Activated CD8-positive, alpha-beta memory T cell treated with anti-CD3 and anti-CD28 coated beads, Interleukin-2, amount 50 U/mL, for 4 hours (primary cell): ENCODE measurements at places on chromosomes 7 and 10.

GRCh38 chr10:24897326-24897926, 55.0 kb downstream of the PRTFDC1 start:
- DNase-seq = no peak

DNA sequence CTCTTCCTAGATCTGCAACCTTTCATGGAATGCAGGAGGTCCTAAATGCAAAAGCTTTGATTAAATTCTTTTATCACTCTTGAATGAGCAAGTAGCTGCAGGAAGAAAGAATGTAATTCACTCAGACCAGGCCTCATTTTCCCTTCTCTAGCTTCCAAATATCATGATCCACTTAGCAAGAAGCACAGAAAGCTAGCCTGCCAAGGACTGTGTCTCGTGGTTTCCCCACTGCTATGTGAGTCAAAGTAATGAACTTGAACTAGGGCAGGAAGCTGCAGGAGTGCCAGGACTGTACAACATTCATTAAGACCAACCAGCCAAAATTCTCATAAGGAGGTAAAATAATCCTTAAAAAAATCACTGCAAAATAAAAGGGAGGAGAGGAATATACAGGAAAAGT, 379.2 kb downstream of the CALN1 start:
- no peak for DNase-seq

GRCh38 chr10:6958254-6958653, 378.2 kb upstream of the PRKCQ start:
- no peak for DNase-seq

GRCh38 chr7:126608339-126608776, 644.4 kb downstream of the GRM8 start:
- DNase-seq = no peak

DNA sequence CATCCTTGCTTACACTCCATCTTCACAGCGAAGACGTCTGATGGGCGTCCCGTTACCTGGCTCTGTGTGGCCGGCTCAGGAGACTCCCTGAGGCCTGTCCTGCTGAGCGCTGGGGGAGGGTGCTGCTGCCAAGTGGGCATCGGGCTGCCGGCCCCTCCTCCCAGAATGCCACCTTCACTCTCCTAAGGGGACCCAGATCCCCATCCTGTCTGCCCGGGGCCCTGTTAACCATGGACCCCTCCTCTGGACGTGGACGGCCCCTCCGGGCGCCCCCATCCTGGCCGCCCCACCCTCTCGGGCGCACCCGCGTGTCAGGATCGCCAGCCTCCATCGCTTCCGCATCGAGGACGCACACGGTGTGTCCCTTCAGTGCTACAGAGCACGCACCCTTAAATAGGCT, 7.3 kb upstream of the FOXL3 start:
- no peak for DNase-seq

DNA sequence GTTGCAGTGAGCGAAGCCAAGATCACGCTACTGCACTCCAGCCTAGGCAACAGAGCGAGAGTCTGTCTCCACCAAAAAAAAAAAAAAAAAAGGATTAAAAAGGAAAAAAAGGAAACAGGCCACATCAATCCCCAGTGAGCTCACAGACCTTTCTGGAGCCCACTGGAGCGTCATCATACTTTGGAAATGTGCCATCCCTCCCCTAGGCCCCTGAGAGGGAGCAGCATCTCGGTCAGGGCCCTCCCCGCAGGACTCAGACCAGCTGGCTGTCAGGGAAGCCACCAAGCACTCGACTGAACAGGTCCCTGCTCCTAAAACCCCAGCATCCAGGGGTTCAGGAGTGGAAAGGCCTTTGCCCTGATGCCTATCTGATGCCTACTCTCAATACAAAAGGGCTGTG, 97.9 kb upstream of the SH2B2 start:
- no peak for DNase-seq

- no peak for DNase-seq
Measured at GRCh38 chr10:93225938-93226337, 152.2 kb downstream of the CYP26A1 start.

DNA sequence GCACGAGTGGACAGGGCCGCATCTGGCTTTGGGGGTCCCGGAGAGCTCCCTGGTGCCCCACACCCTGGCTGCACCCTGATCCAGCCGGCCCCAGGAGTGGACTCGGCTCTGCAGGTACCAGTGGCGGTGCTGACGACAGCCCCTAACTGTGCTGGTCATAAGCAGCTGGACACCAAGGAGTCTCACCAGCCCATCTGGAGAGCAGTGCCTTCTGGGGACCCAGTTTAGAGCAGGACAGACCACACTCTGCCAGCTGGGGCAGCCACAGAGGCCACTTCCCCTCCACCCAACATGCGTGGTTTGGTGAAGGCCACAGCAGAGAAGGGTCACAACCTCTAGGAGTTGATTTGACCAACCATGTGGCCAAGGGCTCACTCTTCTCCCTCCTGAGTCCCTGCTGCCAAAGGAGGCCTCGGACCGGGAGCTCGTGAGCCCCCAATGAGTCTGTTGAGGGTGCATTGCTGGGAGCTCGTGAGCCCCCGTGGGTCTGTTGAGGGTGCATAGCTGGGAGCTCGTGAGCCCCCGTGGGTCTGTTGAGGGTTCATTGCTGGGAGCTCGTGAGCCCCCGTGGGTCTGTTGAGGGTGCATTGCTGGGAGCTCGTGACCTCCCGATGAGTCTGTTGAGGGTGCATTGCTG, 16.0 kb upstream of the INPP5A start:
- DNase-seq = no peak

GRCh38 chr10:69558559-69558958, 14.7 kb downstream of the NEUROG3 start:
- DNase-seq = no peak

DNA sequence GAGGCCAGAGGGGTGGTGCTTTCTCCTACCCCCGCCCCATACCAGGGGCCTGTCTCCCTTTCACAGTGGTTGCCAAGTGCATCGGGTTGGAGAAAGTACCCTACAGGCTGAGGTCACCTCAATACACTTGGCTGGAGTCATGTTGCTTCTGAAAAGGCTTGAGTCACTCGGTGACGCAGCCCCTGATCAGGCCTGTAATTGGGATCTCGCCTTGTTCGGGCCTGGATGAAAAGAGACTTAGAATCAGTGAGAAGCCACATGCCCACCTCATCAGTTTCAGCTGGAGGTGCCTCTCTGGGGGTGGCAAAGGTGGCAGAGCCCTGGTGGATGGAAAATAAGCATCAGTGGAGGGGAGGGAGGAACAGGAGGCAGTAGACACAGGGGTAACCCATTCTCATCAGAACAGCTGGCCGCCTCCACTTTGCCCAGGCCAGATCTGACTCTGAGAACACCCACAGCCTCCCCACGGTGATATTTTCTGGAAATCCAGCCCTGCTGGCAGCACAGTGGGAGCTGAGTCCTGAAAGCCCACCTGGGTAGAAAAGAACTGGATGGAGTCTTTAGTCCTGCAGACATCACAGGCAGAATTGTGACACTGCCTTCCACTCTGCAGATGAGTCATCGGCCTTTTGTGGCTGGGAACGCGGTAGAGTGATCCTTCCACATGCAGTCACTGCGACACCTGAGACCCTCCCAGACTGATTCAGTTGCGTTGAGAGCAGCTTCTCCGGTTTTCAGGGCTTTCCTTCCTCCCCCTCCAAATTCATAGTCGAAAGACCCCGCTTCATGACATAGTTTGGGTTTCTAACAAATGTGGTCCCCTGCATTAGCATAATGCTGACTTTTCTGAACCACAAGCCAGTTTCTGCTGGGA, 108.0 kb downstream of the GRK5 start:
- DNase-seq = peak; percentile 79

DNA sequence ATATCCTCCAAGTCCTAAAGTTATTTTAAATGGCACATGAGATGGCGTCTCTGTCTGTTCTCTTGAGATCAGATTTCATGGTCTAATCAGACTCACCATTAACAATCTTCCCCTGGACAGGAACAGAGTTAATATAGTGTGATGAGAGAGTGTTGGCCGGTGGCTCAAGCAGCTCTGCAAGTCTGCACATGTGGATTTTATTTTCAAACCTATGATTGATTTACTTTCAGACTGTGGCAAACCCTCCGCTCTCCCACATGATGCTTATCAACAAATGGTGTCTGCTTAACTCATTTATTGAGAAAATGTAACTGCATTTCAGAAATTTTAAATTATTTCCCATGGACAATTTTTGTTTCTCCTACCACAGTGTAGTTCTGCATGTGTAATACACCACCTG, 46.5 kb upstream of the HGF start:
- no peak for DNase-seq

- DNase-seq = no peak
Measured at GRCh38 chr7:151857866-151858450, 19.0 kb downstream of the PRKAG2 start.

- DNase-seq = no peak
Measured at GRCh38 chr10:25811052-25811685, 122.9 kb upstream of the MYO3A start.

- DNase-seq = no peak
Measured at GRCh38 chr7:84783141-84783778, 403.6 kb downstream of the SEMA3D start.

GRCh38 chr10:24209946-24210491, 1.1 kb downstream of the KIAA1217 start:
- DNase-seq = no peak

- DNase-seq = peak; percentile 66
Measured at GRCh38 chr7:143299840-143300239, 11.7 kb downstream of the CASP2 start.

DNA sequence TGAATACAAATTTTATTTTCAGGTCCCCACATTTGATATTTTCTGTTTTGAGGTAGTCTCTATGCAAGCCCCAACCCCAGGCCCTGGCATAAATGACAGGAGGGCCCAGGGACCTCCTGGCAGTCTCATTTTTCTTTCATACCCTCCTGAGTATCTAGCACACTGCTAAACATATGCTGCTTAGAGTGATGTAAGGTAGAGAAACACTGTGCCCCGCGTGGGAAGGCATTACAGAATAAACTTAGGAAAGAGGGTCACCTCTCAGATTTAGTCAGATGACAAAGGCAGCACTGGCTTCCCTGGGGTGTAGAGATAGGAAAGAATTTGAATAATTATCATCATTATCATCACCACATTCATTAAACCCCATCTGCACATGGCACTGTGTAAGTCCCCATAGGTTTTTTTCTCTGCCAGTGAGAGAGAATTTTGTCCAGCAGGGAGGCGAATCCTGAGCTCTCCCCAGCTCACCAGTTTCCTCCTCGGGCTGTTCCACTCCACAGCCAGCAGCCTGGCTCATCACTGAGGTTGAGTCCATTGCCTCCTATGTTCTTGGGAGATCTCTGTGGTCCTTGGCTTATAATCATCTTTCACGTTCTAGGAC, 507.3 kb upstream of the GALNT17 start:
- no peak for DNase-seq

DNA sequence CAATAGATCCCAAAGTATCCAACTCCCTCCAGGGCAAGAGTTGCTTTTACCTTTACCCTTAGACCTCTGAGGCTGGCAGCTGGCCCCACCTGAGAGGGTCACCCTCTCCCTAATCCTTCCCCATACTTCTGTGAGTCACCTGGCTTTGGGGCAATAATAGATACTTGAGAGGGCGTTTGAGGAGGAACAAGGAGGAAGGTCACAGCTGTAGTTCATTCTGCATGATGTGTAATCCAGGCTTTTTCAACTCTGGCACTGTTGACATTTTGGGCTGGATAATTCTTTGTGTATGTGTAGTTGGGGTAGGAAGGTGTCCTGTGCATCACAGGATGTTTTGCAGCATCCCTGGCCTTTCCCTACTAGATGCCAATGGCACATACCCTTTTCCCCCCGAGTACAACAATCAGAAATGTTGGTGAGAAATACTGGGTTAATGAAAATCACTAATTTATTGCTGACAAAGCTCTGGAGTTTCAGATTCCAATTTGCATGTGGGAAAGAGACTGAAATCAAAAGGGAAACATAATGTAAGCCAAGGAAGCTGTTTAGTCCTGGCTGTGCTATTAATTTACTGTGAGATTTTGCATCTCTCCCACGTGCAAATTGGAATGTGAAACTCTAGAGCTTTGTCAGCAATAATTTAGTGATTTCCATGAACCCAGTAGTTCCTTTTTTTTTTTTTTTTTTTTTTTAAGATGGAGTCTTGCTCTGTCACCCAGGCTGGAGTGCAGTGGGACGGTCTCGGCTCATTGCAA, 3.6 kb downstream of the BLVRA start:
- DNase-seq = no peak

- DNase-seq = no peak
Measured at GRCh38 chr10:44864051-44864450, 47.1 kb upstream of the TMEM72 start.

GRCh38 chr7:22348379-22348778, 8.6 kb downstream of the RAPGEF5 start:
- DNase-seq = no peak

- no peak for DNase-seq
Measured at GRCh38 chr7:4054158-4054557, 627.9 kb upstream of the FOXK1 start.

DNA sequence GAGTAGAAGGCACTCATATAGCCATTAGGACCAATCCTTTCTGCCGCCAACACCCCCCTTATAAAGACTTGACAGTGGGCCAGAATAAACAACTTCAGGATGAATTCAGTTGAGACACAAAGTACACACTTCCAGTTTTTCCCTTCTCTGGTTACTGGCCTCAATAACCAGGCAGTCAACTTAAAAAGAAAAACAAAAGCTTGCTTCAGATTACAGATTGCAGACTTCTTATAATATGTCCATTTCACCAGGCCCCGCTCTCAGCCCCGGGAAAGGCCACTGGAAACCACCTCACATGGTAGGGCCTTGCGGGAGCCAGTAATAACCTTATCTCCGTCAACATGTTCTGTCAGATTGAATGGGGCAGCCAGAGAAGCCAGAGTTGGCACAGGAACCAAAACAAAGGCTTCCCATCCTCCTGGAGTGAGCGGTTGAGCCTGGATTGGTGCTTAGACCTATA, 108.8 kb downstream of the EGFR start:
- DNase-seq = no peak

- DNase-seq = no peak
Measured at GRCh38 chr7:17557251-17557671, 258.8 kb downstream of the AHR start.

DNA sequence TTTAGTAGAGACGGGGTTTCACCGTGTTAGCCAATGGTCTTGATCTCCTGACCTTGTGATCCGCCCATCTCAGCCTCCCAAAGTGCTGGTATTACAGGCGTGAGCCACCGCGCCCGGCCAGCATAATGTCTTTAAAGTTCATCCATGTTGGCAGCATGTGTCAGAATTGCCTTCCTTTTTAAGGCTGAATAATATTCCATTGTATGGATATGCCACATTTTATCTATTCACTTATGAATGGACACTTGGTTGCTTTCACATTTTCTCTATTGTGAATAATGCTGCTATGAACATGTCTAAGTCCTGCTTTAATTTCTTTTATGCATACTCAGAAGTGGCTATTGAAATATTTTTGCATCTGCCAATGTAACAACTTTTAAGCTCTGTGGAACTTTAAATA, 754.0 kb upstream of the GALNT17 start:
- DNase-seq = no peak

- DNase-seq = no peak
Measured at GRCh38 chr7:70758646-70759045, 373.3 kb upstream of the GALNT17 start.

- no peak for DNase-seq
Measured at GRCh38 chr7:138267934-138268333, 191.7 kb downstream of the AKR1D1 start.

GRCh38 chr10:1253523-1254353, 197.6 kb downstream of the WDR37 start:
- DNase-seq = no peak
